ENCODE measurements at places on chromosomes 11 and 22. TPM values are rescaled to one million over a fixed set of nuclear protein-coding genes. Genes with fewer than 3 reads are reported as not detected.

DNA sequence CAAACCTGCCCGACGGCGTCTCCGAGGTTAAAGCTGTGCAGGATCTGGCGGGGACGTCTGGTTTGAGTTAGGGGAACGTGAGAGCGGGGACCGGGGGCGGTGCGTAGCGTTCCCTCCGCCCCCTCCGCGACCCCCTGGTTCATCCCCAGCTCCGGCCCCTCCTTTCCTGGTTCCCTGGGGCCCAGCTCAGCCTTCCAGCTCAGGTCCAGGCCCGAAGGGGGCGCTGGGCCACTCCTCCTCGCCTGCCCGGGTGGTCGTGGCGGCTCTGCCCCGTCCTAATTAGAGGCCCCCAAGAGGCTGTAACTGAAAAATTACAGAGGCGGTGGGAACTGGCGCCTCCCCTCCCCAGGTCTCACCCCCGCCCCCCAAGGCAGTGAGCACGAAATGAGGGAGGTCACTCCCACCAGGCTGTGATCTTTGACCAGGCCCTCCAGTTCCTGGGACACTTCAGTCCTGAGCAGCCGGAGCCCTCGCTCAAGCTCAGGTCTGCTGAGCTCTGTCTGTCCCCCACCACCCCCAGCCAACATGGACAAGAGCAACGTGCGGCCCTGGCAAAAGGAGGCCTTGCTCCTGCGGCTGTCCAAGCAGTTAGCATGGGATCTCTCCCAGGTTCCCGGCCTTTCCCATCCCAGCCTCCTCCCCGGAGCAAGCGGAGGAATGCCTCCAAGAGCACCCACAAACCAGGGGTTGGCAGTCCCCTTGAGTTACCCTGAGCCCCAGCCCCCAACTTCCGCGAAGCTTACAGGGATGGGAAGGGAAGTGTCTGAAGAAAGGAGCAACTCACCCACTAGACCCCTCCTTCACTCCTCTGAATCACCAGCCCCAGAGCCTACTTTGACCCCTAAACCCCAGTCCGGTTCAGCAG lies 3.3 kb downstream of the CD248 start:
- no peaks in the 10 kb centered on the region for H3K27me3 ChIP-seq
- H3K27ac ChIP-seq: peak overlapping the region; percentile 65
- no peaks in the 10 kb centered on the region for H3K36me3 ChIP-seq
- no peak for DNase-seq
- peaks cover 47% of the 10 kb centered on the region for H3K4me1 ChIP-seq

- no peak for DNase-seq
- no peak overlapping the region for H3K27ac ChIP-seq
- no peaks in the 10 kb centered on the region for H3K27me3 ChIP-seq
- H3K36me3 ChIP-seq: no peaks in the 10 kb centered on the region
Observed at GRCh38 chr11:124825876-124826275, 25.7 kb upstream of the MSANTD2 start.

- no peaks in the 10 kb centered on the region for H3K4me1 ChIP-seq
- H3K27ac ChIP-seq: no peak overlapping the region
- H3K36me3 ChIP-seq: no peaks in the 10 kb centered on the region
- no peak overlapping the region for H3K4me3 ChIP-seq
- no peaks in the 10 kb centered on the region for H3K27me3 ChIP-seq
- no peak for DNase-seq
Observed at GRCh38 chr22:47571616-47572015, 809.2 kb downstream of the TBC1D22A start.

DNA sequence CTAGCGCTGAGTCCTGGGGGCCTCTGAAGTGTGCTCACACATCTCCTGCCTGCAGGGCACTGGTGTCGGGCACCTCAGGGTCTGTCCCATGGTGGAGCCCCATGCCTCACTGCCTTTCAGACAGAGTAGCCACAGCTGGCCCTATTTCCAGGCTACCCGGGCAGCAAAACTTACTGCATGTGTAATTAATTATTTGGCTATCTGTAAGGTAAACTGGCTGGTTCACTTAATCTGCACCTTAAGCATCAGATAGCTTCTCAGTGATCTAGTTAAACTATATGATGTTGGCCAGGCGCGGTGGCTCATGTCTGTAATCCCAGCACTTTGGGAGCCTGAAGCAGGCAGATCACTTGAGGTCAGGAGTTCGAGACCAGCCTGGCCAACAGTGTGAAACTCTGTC lies 5.3 kb downstream of the PNPLA3 start:
- no peak for DNase-seq
- no peaks in the 10 kb centered on the region for H3K36me3 ChIP-seq
- no peak overlapping the region for H3K4me3 ChIP-seq
- no peak overlapping the region for H3K27ac ChIP-seq
- no peaks in the 10 kb centered on the region for H3K4me1 ChIP-seq

GRCh38 chr11:122246874-122247273 lies 130.9 kb upstream of the BLID start:
- no peak for DNase-seq
- H3K27ac ChIP-seq: no peak overlapping the region
- H3K27me3 ChIP-seq: no peaks in the 10 kb centered on the region
- no peaks in the 10 kb centered on the region for H3K4me1 ChIP-seq

DNA sequence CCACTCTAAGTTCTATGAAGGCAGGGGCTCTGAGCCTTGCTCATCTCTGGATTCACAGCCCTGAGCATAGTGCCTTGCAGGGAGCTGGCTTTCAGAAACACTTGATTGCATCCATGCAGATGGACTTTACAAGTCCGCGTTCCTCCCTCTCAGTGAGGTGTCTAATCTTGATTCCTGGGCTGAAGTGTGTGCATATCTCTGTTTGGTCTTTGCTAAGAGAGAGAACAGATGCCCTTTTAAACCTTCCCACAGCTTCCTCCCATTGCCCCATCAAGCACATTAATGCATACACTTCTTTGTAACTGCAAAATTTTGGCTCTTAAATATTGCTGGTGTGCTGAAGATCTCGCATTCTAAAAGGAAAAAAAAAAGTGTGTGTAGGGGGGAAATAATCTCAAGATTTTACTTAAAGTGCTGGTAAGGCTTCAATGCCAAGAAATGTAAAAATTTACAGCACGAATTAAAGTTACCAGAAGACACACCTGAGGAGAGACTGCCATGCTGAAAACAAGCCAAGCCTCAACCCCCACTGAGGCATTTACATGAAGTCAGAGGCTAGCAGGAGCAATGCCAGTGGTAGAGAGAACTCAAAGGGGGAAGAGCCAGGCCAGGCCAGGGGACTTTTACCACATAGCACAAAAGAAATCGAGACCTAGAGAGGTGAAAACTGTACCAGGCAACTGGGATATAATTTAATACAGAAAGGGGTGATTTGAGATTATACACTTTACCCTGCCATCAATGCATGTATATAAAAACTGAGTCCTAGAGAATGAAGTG lies 492.1 kb downstream of the SOX6 start:
- no peaks in the 10 kb centered on the region for H3K27me3 ChIP-seq
- no peak overlapping the region for H3K27ac ChIP-seq
- no peak overlapping the region for H3K4me3 ChIP-seq
- H3K36me3 ChIP-seq: no peaks in the 10 kb centered on the region

- no peak for DNase-seq
- no peaks in the 10 kb centered on the region for H3K27me3 ChIP-seq
- no peak overlapping the region for H3K4me3 ChIP-seq
- no peaks in the 10 kb centered on the region for H3K4me1 ChIP-seq
- H3K36me3 ChIP-seq: no peaks in the 10 kb centered on the region
Observed at GRCh38 chr11:102171101-102171500, 60.9 kb downstream of the YAP1 start.

- no peaks in the 10 kb centered on the region for H3K4me1 ChIP-seq
- peaks cover 1% of the 10 kb centered on the region for H3K36me3 ChIP-seq
- H3K27me3 ChIP-seq: no peaks in the 10 kb centered on the region
- no peak overlapping the region for H3K4me3 ChIP-seq
Observed at GRCh38 chr22:42791721-42792452, 65.2 kb downstream of the ARFGAP3 start.

DNA sequence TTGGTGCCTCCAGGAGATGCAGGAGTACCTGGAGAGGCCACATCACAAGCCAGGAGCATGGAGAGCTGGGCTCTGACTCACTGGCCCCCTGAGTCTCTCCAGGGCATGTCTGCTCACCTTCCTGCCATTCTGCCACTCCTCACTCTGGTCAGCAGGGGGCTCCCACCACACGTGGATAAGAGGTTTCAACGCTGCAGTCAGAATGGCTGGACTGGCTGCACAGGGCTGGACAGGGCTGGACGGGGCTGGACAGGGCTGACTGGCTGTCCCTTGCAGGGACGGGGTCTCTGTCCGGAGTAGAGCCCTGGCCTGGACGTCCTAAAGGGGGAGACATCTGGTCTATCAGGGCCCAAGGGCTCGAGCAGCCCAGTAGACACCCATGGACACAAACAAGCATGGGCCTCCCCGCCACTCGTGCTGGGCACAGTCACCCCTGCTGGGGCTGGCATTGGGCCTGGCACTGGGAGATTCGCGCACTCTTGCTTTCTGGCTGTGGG lies 34.6 kb downstream of the CYTH4 start:
- no peaks in the 10 kb centered on the region for H3K27me3 ChIP-seq
- H3K27ac ChIP-seq: no peak overlapping the region
- peaks cover 28% of the 10 kb centered on the region for H3K4me1 ChIP-seq
- no peak overlapping the region for H3K4me3 ChIP-seq
- H3K36me3 ChIP-seq: peaks cover 11% of the 10 kb centered on the region

GRCh38 chr11:47244448-47245350 lies 3.9 kb downstream of the ACP2 start:
- H3K4me1 ChIP-seq: peaks cover 23% of the 10 kb centered on the region
- no peak overlapping the region for H3K4me3 ChIP-seq
- H3K27ac ChIP-seq: no peak overlapping the region
- no peak for DNase-seq
- H3K27me3 ChIP-seq: no peaks in the 10 kb centered on the region

DNA sequence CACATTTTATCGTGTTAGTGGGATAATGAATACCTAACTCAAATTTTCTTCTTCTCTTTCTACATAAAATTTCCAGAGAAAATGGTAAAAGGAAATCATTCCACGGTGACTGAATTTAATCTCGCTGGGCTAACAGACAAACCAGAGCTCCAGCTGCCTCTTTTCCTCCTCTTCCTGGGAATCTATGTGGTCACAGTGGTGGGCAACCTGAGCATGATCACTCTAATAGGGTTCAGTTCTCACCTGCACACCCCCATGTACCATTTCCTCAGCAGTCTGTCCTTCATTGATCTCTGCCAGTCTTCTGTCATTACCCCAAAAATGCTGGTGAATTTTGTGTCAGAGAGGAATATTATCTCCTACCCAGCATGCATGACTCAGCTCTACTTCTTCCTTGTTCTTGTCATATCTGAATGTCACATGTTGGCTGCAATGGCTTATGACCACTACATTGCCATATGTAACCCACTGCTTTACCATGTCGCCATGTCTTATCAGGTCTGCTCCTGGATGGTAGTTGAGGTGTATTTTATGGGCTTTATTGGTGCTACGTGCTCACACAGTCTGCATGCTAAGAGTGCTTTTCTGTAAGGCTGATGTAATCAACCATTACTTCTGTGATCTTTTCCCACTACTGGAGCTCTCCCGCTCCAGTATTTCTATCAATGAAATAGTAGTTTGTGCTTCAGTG lies 24.1 kb downstream of the OR10D3 start:
- no peaks in the 10 kb centered on the region for H3K4me1 ChIP-seq
- H3K36me3 ChIP-seq: no peaks in the 10 kb centered on the region
- H3K4me3 ChIP-seq: no peak overlapping the region
- peak overlapping the region; percentile 34 for H3K27ac ChIP-seq
- no peak for DNase-seq

DNA sequence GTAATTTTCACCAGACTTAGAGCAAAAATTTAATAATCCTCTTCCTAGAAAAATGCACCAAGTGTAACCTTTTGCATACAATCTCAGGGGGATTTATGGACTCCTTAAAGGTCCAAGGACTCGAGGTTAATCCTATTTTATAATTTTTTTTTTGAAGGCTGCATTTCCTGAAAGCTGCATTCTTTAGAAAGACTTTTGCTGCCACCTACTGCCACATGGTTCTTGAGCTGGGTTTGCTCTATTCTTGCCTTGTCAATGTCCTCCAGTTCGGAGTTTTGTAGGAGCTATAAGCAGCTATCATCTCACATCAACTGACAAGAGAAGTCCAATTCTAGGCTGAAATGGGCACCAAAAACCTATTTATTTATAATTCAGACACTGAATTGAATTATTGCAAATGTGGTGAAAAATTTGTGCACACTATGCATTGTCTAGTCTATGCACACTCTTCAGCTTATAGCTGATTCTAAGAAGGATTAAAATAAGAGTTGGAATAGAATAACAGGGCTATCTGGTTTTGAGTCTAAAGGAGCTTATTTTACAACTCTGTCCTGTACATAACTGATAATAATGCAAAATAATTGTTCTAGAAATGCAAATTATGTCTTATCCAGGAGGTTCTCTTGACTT lies 31.3 kb downstream of the TRAF6 start:
- DNase-seq: peak; percentile 18
- H3K36me3 ChIP-seq: no peaks in the 10 kb centered on the region
- H3K27ac ChIP-seq: no peak overlapping the region

- H3K4me3 ChIP-seq: no peak overlapping the region
- no peaks in the 10 kb centered on the region for H3K36me3 ChIP-seq
- H3K27me3 ChIP-seq: no peaks in the 10 kb centered on the region
- H3K27ac ChIP-seq: no peak overlapping the region
- H3K4me1 ChIP-seq: no peaks in the 10 kb centered on the region
Observed at GRCh38 chr11:75214411-75214821, 26.2 kb upstream of the TPBGL start.

DNA sequence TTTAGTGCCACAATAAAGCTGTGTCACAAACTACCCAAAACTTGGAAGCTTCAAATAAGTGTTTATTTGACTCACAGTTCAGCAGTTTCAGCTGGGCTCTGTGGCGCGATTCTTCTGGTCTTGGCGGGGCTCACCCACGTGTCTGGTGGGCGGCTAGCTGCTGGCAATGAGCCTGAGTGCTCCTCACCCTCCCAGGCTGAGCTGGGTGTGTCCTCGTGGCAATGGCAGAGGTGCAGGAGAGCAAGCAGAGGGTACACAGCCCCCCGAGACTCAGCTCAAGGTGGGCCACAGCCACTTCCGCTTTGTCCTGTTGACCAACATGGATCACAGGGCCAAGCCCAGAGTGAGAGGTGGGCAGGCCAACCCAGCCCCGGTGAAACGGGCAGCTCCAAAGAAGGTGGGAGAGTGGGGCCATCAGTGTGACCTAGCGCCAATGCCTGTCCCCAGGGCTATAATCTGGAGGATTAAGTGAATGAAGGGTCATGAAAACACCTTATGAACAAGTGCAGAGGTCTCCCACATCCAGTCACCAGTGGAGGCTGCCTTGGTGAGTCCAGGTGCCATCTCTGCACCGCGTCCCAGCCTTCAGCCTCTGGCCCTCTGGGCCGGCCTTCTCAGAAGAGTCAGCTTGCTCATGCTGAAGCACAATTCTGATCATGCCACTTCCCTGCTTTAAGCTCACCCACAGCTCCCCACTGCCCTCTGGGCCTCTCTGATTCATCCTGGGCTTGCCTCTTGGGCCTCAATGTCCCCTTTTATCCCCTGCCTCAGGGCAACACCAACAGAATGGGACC lies 74.6 kb upstream of the RTL6 start:
- H3K36me3 ChIP-seq: no peaks in the 10 kb centered on the region
- H3K4me3 ChIP-seq: no peak overlapping the region
- no peaks in the 10 kb centered on the region for H3K4me1 ChIP-seq
- H3K27me3 ChIP-seq: no peaks in the 10 kb centered on the region

GRCh38 chr22:37464181-37464580 lies 22.0 kb downstream of the MFNG start:
- H3K4me1 ChIP-seq: no peaks in the 10 kb centered on the region
- no peak overlapping the region for H3K4me3 ChIP-seq
- H3K27ac ChIP-seq: no peak overlapping the region
- no peak for DNase-seq
- peaks cover 4% of the 10 kb centered on the region for H3K36me3 ChIP-seq
- no peaks in the 10 kb centered on the region for H3K27me3 ChIP-seq

The RTN4R gene
- 6.0 TPM for polyA plus RNA-seq

The MOGAT2 gene
- polyA plus RNA-seq: not detected

The CHID1 gene
- 57.1 TPM for polyA plus RNA-seq

The KDM4D gene
- polyA plus RNA-seq: 0.28 TPM

The BTBD10 gene
- polyA plus RNA-seq: 14.3 TPM

The TBX1 gene
- not detected for polyA plus RNA-seq

The PSMD13 gene
- 218 TPM for polyA plus RNA-seq

The UBASH3B gene
- polyA plus RNA-seq: 12.0 TPM

The UPK2 gene
- not detected for polyA plus RNA-seq

The HPX gene
- not detected for polyA plus RNA-seq

Data from CD8-positive, alpha-beta memory T cell (primary cell).